Uterus (tissue), 4 donors: ENCODE measurements at places on chromosomes 3 and 15.

GRCh38 chr3:188689101-188689574, 482.6 kb upstream of the TPRG1 start:
- DNase-seq = no peak

- DNase-seq = no peak
These were observed 99.0 kb downstream of the ST8SIA2 start for GRCh38 chr15:92492551-92493115.

GRCh38 chr15:45093013-45093412, 21.0 kb downstream of the DUOX2 start:
- no peak for DNase-seq

GRCh38 chr3:40042752-40043443, 233.5 kb downstream of the MYRIP start:
- no peak for DNase-seq

GRCh38 chr3:115478359-115478758, 145.0 kb upstream of the GAP43 start:
- no peak for DNase-seq

GRCh38 chr3:165464736-165465135, 268.6 kb upstream of the SLITRK3 start:
- DNase-seq = no peak

GRCh38 chr3:73759297-73759711, 134.6 kb upstream of the PDZRN3 start:
- no peak for DNase-seq

DNA sequence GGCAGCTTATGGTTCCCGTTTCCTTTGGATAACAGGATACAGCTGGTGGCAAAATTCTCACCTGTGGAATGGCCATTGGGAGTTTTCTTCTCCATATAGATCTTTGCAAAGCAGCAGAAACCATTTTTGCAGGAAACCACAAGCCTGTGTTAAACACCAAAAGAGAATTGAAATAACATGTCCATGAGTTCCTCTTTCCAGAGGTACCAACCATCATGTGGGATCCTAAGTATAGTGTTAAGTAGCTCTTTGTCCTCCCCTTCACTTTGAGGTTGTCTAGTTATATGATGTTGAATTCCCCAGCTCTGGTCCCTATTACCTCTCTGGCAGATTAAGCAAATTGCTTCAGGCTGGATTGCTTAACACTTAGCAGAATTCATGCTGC, 94.9 kb downstream of the AKAP13 start:
- DNase-seq = no peak

- peak; percentile 60 for DNase-seq
These were observed 808 bp downstream of the ARRDC4 start for GRCh38 chr15:97961067-97961954.

DNA sequence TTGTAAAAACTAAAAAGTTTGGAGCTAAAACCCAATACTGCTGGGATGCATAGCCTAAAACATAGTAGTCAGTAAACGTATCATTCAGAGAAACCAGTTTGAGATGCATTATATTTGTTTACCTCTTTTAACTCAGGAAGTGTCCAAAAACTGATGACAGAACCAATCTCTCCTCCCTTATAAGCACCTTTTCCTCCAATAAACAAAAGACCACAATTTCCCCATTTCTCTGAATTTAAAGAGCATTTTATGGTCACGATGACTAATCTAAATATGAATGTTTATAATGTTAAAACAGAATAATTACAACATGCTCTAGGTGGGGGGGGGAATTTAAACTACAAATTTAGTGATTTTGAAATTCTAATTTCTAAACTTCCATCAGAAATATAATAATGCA, 58.5 kb downstream of the CEP63 start:
- DNase-seq = no peak

DNA sequence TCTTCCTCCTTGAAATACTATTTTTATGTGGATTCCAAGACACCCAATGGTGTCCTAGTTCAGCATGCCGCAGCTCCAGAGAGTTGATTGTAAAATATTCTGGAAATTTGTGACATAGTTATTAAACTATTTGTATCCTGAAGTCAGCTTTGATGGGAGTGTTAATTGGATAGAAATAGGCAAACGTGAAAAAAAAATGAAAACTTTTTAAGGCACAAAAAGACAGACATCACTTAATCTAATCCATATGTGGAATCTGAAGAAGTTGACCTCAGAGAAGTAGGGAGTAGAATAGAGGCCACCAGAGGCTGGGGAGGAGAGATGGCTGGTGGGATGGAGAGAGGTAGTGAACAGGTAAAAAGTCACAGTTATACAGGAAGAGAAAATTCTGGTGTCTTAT, 704.2 kb downstream of the ROBO1 start:
- DNase-seq = no peak

- DNase-seq = no peak
These were observed 21.0 kb upstream of the CCDC174 start for GRCh38 chr3:14630404-14631100.

GRCh38 chr3:42369304-42369703, 41.1 kb downstream of the LYZL4 start:
- DNase-seq = peak; percentile 22

- no peak for DNase-seq
These were observed 486.0 kb upstream of the AGTR1 start for GRCh38 chr3:148211725-148212124.

DNA sequence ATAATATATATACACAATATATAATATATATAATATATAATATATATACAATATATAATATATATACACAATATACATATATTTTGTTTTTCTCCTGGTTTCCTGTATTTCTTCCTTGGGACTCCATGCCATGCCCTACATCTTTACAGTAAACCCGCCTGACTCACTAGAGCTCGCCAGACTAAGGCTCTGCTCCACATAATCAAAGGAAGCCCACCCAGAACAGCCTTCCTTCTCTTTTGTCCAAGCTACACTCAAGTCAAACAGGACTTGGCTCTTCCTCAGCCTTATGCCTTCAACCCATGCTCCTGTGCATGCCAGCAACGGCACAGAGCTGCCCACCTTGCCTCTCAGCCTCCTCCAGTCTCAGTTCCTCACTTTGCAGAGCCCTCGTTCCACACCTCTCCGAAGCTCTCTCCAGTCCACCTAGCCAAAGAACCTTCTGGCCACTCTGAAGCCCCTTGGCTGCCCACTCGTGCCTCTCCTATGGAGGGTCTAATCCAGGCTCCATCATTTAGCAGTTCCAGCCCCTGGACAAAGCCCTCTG, 109.1 kb downstream of the RFTN1 start:
- DNase-seq = no peak

DNA sequence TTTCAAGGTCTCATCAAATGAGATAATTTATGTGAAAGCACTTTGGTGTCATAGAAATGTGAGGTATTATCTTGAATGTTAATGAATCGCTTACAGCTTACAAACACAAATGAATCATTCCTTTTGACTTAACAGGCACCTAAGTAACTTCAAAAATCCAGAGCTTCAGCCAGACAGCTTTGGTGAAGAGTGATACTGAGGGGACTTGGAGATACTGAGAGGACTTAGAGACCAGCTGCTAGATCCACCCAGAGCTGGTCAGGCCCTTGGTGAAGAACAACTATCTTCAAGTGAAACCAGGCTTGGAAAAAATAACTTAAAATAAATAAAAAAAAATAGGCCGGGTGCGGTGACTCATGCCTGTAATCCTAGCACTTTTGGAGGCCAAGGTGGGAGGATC, 16.2 kb upstream of the ZFYVE19 start:
- DNase-seq = no peak

- peak; percentile 74 for DNase-seq
These were observed 5.9 kb downstream of the FLNB start for GRCh38 chr3:58013973-58014649.

DNA sequence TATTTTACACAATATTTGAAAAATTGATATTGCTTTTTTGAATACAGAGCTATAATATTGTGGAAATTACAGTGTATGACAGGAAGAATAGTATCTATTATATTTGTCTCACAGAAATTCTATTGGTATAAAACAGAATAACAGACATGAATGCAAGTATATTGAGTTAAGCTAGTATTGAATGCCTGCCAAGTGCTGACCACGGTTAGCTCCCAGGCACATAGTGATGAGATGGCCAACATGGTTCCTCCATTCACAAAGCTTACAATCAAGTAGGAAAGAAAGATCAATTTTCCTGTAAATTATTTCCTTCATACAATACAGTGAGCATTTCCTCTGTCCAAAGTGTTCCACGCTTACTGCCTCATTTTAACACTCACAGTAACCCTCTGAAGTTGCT, 67.6 kb downstream of the TP63 start:
- no peak for DNase-seq

- no peak for DNase-seq
These were observed 3.0 kb downstream of the LIMD1 start for GRCh38 chr3:45597581-45597980.

DNA sequence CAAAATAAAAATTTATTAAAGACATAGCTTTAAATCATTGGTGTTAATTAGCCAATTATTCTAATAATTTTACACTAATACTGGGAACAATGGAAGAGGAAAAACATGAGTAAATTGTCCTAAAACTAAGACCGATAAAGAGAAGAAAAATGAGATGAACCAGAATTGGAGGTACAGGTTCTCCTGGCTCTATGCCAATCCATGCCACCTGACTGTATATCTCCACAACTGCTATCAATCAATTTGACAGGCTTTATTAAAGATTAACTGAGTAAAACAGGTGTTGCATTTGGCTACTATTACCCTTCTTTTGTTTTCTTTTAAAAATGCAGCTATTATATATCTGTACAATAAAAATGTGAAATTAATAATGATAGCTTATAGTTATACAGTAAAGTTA, 850.0 kb downstream of the CADM2 start:
- no peak for DNase-seq

- DNase-seq = no peak
These were observed 41.0 kb upstream of the IREB2 start for GRCh38 chr15:78396976-78397375.

- DNase-seq = no peak
These were observed 18.4 kb downstream of the CYFIP1 start for GRCh38 chr15:22961762-22962161.

DNA sequence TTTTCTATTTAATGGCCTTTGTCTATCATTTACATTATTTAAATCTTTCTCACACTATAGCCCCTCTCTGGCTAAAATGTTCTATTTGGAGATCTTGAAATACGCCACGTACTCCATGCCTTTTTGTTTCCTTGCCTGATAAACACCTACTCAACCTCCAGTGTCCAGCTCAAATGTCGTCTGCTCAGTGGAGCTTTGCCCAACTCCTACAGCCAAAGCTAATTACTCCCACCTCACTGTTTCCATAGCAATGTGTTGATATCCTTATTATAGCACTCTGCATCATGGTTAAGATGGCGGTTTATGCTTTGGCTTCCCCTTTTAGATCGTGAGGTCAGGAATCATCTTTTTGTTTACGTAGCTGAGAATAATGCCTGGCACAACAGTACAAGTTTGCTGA, 55.9 kb downstream of the NGLY1 start:
- DNase-seq = no peak

GRCh38 chr3:16319307-16319706, 54.3 kb downstream of the OXNAD1 start:
- DNase-seq = no peak

DNA sequence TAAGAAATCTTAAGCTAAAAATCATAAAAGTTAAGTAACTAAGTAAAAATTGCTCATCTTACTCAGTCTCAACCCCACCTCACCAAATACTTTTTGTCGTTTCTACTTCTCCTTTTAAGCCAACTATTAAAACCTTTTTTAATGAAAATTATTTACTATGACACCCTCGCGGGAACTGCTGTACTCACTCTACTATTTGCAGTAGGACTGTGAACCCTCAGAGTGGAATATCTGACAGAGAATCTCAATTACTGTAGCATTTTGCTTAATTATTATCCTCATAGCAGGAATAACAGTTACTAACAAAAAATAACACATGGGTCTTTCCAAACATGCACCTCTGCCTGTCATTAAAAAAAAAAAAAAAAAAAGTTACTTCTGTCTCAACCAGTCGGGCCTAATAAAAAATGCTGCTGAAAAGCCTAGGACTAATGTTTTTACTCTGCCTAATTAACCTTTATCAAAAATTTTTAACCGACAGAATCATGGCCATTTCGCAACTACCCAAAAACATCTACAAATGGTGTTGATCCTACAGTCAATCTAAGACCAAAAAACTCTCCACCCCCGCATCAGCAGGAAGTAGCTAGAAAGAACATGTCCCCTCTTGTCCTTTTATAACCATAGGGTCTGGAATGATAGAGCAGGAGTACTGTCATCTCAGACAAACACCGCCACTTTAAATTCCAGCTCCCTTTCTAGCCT, 10.2 kb downstream of the ALDH1L1 start:
- no peak for DNase-seq

DNA sequence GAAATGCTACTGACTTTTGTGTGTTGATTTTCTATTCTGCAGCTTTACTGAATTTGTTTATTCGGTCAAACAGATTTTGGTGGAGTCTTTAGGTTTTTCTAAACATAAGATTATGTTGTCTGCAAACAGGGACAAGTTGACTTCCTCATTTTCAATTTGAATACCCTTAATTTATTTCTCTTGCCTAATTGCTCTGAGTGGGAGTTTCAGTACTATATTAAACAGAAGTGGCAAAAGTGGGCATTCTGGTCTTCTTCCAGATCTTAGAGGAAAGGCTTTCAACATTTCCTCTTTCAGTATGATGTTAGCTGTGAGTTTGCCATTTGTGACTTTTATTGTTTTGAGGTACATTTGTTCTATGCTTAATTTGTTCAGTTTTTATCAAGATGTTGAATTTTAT, 268.5 kb downstream of the WNT5A start:
- no peak for DNase-seq

DNA sequence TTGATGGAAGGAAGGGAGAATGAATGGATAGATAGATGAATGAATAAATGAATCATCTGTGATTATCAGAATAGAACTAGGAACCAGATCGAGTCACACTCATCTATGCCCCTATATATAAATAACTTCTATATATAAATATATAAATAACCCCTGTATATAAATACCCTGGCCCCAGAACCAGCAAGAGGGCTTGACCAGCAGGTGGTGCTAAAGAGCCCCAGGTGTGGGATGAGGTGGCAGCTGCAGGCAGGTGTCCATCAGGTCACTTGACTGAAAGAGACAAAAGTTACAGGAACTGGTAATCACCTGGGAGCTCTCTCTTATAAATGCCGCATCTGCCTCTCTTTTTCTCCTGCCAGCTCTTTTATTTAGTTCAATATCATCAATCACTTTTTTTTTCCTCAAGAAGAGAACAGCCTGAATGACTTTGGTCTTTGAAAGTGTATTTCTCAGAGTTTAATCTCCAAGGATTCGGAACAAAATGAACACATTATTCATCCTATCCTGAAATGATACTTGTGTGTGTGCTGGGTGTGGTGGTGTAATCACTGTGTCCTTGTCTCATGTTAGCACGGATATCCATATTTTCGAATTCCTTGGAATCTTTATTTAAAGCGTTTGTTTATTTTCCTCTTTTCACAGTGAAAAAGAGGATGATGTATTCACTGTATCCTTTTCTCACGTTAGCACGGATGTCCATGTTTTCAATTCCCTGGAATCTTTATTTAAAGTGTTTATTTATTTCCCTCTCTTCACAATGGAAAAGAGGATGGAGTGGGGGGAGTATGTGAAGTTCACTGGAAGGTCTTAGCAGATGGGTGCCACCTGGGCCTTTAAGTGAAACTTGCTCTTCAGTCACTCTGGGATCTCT, 35.4 kb upstream of the ATG7 start:
- peak; percentile 38 for DNase-seq
